Ureter (tissue), 1 donor: ENCODE measurements at places on chromosomes 5 and 9. TPM values are rescaled to one million over a fixed set of nuclear protein-coding genes. Genes with fewer than 3 reads are reported as not detected.

Gene F2RL1
- total RNA-seq = 16.8 TPM

Gene MRPS2
- 34.5 TPM for total RNA-seq

Gene LECT2
- total RNA-seq = not detected

Gene RNF183
- total RNA-seq = 0.96 TPM

Gene C6
- 2.5 TPM for total RNA-seq

Gene PRRC2B
- total RNA-seq = 215 TPM

Gene LCP2
- total RNA-seq = 21.7 TPM

Gene ADAMTSL1
- total RNA-seq = 11.5 TPM

Gene RNF208
- total RNA-seq = 6.5 TPM

Gene EFNA5
- total RNA-seq = 60.4 TPM

Gene ANKRD31
- total RNA-seq = 1.0 TPM

Gene YTHDC2
- total RNA-seq = 42.8 TPM

Gene MYO10
- total RNA-seq = 19.7 TPM

Gene PCDHGB3
- 3.2 TPM for total RNA-seq

Gene PCDHA10
- total RNA-seq = 1.5 TPM

DNA sequence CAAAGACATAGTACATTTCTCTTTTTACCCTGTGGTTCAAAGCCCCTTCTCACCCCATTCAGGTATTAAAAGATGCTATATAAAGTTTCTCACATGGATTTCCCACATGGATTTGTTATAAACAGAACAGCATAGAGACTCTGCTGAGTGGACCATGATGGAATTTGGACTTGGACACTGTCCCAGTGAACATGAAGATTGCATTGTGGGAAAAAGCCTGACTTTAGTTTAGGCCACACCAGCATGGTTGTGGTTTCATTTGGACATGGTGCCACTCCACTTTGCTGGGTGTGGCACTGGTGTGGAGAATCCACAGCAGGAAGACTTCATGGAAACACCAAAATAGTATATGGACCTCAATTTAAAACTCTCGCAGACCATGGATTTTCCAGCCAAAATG, 124.6 kb downstream of the ARHGAP26 start:
- no peak for DNase-seq

- no peak for DNase-seq
Measured at GRCh38 chr5:158162026-158162425, 303.1 kb upstream of the CLINT1 start.

DNA sequence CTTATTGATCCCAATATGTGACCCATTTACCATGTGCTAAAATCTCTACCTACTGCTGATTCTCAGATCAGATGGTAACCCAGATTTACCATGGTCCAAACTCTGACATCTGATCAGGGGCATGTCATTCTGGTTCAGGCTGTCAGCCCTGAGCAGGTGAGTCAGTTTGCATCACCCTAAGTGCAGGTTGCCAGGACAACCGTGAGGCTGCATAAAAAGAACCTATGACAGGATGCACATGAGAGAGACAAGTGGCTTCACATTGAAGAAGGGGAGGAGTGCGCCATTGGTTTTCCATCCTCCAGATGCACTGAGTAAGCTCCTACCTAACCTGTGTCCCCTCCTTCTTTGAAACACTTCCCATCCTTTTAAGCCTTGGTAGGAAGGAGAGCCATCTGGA, 801 bp upstream of the PRSS3 start:
- DNase-seq = no peak

GRCh38 chr5:142006363-142007236, 6.2 kb downstream of the GNPDA1 start:
- DNase-seq = no peak

DNA sequence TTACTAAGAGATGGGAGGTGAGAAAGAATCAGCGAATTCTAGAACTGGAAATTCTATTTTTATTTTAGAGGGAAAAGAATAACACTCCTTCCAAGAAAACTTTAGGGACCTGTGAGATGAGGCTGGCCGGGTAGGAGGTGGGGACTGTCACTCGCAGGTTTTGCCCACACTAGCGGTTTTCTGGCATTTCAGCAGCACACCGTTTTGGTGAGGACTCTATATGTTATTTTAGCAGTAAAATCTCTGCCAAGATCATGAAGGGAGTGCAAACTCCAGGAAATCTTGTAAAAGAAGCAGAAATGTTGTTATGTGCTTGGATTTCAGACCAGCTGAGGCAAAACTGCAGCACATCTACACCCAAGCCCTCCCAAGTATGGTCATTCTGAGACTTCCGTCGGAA, 470.6 kb downstream of the PSAT1 start:
- no peak for DNase-seq

DNA sequence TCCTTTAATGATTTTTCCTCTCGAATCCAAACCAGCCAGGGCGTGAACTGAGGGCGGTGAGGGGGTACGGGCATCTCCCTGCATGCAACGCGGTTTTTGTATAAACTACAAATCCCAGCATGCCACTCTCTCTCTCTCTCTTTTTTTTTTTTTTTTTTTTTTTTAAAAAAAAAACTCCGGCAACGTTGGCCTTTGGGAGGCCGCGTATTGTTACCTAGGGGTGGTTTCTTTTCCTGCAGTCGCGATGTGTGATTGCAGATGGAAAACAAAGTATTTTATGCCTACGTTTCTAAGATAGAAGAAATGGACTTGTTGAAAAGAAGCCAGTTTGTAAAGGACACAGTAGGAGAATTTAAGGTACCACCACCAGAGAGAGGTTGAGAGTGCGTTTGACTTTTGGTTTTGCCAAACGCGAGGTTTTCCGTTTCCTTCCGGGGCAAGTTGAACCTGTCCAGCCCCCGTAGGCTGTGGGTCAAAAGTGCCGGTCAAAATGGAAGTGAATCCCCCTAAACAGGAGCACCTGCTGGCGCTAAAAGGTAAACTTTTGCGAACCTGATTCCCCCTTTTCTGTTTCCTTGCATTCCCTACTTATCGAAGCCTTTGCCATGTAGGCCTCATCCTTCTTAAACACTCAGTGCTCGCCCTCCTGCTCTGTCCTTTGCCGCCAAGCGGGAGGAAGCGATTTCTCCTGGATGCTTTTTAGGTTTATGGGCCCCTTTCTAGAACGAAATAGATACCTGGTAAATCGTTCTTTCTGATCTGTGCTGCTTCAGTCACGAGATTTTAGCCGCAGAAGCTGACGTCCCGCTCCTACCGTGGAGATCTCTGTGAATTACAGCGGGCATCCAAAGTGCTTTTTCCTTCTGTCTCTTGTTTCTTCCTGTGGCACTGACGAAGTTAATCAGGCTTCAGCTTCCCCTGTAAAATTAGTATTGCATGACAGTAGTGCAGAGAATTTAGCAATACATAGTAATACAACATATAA, at the start of the genes SHLD3 and TRAPPC13:
TSS of gene SHLD3 (plus strand) at position 457 of the 985 bp plus-strand sequence. CDS start 4,561 bp downstream, outside the sequence.
TSS of gene TRAPPC13 (plus strand) at position 457 of the 985 bp plus-strand sequence. CDS start at position 491, 34 bp downstream.
- peak; percentile 89 for DNase-seq

DNA sequence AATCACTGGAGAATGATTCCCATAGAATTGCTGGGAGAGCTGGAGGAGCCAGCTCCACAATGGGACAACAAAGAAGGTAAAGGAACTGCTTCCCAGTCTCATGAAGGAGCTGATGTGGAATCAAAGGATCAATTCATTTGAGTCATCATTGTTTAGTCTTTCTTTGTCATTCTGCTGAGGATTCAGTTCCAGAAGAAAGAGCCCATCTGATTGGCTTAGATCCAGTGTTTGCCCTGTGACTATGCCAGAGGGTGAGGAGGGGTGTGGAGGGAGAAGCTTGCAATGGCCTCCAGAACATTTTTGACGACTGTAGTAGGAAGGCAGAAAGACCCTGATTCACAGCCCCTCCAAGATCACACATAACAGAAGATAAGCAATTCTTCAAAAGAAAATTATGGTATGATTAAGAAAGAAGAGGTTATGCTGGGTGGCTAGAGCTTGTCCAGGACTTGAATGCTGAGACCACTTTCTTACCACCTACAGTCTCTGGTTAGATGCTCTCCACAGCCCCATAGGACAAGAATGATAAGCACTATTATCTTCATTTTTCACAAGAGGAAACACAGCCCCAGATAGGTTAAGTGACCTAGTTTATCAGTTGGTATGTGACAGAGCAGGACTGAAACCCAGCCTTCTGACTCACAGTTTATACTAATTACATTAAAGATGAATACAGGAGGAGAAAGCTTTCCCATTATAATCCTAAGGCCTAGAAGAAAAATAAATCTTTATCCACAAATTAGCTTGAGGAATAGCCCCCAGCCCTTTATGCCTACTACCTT, 363.1 kb downstream of the PRELID2 start:
- no peak for DNase-seq

DNA sequence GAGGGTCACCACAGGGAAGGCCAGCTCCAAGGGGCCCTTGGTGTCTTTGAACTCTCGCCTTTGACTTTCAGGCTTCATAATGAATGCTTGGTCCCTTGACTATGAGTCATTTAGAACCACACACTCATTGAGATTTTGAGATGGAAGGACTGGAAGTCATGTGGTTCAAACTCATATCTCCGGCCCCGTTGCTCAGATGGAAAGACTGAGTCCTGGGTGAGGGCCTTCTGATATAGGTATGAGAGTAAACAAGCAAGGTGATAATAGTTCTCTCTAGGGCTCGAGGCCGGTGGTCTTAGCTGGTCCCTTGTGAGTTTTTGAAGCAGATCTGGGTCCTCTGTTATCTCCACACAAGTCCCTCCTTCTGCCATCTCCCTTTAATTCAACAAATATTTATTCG, 210.6 kb downstream of the PAX5 start:
- no peak for DNase-seq

- DNase-seq = no peak
Measured at GRCh38 chr5:169467041-169467771, 116.4 kb upstream of the SPDL1 start.

- DNase-seq = no peak
Measured at GRCh38 chr5:53878015-53878414, 317.6 kb downstream of the NDUFS4 start.

GRCh38 chr5:72651779-72652178, 144.6 kb upstream of the ZNF366 start:
- DNase-seq = no peak

GRCh38 chr5:114447084-114447773, 85.4 kb downstream of the KCNN2 start:
- no peak for DNase-seq

DNA sequence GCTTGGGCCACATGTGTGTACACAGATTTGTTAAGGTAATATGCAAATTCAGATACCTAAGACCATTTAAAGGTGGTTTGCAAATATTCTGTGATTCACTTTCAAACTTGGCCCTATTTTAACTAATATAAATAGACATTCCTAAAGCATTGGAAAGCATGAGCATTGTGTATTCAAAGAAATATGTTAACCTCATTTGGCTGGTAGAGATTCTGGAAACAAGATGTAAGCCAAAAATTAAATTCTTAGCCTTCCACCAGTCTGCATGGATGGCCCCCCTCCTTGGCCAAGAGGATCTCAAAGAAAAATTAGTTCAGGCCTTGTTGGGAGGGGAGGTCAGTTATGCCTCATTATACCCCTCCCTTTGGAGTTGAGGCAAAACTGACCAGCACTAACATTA, 38.7 kb upstream of the C6 start:
- no peak for DNase-seq

DNA sequence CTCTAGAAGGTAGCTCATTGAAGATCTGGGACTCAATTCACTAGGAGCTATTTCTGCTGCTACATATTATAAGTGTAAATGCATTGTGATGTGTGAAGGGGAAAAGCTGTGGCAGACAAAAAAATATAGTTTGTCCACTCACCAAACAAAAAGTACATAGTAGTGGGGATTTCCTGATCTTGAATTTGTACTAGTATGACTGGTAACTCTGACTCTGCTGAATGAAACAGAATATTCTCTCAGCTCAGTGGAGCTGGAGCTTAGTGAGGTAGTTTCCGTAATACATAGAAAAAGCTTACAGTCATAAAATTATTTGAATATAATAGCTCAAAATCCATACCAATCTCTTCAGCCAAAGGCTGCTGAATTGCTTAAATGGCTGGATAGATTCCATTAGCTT, 455.6 kb upstream of the CD180 start:
- no peak for DNase-seq

DNA sequence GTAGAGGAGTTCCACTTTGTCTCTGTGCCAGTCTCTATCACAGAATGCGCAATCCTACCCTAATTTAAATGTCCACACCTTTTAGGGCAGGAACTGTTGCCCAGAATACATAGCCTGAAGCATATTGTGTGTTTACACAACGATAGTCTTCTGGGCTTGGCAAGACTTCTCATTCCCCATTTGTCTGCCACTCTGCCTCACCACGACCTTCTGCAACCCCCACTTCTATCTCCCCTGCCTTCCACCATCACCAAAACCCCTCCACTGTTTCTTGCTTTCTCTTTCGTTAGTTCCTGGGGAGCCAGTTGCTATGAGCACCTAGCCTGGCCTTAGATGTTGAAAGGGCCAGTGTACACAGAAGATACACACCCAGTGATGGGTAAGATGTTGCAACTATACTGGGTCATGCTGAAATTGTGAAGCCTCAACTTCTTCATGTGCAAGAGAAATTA, 883 bp upstream of the RNF145 start:
- DNase-seq = no peak

DNA sequence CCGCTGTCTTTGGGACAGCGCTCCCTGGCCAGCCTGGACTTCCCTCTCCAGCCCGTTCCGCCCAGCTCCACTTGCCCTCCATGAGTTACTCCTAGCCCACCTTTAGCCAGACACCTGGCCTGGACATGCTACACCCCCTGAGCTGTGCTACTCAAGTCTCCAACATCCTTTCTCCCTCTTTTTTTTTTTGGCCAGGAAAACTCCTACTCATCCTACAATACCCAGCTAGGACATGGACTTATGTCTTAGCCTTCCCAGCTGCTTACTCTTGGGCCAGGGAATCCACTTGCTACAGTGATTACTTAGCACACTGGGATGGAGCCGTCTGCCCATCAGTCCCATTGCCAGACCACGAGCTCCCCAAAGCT, 92.7 kb upstream of the PHYKPL start:
- DNase-seq = no peak

DNA sequence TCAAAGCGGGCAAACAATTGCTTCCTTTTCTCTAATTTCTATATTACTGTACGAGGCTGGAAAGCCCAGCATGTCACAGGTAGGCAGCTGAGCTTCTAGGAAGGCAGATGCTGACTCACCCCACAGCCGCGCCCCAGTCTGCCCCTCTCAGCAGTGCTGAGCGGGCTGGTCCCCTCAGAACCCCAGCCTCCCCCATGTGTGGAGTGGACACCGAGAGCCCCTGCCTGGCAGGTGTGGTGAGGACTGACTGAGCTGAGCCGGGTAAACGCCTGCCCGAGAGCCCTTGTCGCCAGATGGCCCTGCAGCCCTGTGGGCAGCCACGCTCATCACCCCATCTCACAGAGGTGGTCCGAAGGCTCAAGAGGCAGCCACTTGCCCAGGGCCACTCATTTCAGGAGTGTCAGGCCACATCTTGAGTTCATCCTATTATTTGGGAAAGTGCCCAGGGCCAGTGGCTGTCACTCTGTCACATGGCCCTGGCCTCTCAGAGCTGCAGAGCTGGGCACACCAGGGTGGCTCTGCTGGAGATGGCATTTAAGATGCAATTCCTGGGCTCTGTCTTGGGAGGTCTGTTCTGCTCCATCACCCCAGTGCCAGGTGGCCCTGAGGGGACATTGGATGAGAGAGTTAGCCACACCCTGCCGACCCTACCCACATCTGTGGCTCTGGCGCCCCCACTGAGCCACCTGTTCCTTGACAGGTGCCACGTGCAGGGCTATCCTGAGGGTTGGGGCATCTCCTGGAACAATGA, 12.4 kb downstream of the CARD19 start:
- peak; percentile 44 for DNase-seq

GRCh38 chr5:112668911-112669310, 68.8 kb upstream of the APC start:
- DNase-seq = no peak

- DNase-seq = no peak
Measured at GRCh38 chr5:6714226-6715041, 1.2 kb downstream of the TENT4A start.

GRCh38 chr9:116653348-116654058, 33.6 kb upstream of the TRIM32 start:
- DNase-seq = no peak
